ENCODE measurements at places on chromosomes 5 and 9.

GRCh38 chr5:140342896-140343295, 3.5 kb downstream of the HBEGF start:
- no peak for DNase-seq

DNA sequence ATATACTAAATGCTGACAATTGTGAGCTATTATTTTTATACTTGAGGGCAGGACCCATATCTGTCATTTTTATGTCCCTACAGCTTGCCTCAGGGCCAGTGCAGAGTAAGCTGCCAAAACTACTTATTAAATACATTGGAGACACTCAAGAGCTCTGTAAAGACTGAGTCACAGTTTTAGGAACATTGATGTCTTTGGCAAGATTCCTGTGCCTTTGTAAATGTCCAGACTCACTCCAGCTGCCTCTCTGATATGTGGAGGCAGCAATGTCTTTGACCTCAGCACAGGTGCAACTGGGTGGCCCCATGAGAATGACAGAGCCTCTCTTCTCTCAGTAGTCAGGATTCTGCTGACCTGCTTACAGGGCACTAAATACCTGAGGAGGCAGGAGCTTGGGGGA, 363.2 kb downstream of the OSTF1 start:
- no peak for DNase-seq

DNA sequence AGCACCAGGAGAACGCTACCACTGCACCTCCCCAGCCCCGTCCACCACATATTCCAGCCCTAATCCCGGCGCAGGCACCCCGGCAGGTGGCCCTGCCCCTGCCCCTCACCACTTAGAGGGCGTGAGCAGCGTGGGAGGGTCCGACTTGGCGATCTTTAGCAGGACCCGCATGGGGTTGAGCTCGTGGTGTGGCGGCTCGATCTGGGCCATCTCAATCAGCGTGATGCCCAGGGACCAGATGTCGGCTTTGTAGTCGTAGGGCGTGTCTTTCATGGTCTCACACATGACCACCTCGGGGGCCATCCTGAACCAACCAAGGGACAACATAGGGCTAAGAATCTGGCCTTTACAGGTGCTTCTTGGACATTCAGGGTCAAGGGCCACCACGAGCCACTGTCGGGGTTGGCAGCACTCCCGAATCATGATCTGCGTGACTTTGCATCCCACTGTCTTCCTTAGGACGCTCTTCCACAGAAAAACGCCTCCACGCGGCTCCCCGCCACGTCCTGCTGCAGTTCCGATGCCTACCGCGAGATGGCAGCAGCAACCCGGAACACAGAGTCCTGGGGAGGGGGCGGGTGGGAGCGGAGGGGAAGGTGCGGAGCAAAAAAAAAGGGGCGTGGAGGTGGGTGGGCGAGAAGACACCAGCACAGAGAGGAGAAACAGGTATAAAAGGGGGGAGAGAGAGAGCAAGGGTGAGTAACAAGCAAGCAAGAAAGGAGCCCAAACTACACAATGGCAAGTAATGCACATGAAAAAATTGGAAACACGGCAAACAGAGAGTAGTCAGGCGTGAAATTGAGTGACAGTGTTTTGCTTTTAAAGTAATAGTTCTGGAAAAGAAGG, 81.3 kb downstream of the STK10 start:
- peak; percentile 33 for DNase-seq

GRCh38 chr9:14057368-14058324, 256.3 kb downstream of the NFIB start:
- peak; percentile 30 for DNase-seq

DNA sequence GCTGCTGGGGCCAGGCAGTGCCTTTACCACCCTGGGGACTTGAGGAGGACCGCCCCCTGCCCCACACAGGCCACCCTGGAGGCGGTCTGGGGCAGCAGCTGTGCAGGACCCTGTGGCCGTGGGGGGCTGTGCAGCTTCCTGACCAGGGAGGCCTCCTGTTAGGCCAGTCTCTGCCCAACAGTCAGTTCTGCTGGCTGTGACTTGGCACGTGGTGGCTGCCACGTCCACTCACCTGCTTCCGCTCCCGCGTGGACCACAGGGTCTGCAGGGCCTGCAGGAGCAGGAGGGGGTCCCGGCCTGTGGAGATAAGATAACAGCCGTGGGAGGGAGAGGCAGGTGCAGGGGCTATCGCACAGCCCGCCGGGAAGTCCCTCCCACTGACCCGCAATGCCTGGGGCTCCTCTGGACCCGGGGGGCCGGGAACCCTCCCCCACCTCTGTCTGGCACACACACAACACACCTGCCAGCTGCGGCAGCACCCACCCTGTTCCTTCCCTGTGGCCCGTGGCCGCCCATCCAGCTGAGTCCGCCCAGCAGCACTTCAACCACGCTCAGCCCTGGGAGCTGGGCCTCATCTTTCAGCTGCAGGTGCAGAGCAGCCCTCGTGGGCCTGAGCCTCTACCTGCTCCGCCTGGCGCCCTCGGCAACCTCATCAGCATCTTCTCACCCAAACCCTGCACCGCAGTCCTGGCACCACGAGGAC, 39.7 kb downstream of the EXD3 start:
- DNase-seq: no peak

DNA sequence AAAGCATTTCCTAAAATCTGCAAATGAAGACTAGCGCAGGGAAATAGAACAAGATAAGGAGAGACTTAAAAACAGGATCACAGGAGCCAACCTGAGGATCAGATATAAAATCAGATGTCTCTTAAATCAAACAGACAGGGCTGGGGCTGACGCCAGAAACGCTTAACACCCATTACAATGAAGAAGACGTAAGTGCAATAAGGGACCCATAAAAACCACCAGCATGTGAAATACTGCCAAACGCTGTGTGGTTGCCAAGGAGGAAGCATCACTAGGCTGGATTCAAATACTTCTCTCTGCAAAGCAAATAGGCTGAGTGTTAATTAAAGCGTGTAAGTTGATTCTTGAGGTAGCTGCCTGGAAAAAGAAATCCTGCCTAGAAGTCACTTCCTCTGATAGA, 74.4 kb upstream of the ATP10B start:
- no peak for DNase-seq

DNA sequence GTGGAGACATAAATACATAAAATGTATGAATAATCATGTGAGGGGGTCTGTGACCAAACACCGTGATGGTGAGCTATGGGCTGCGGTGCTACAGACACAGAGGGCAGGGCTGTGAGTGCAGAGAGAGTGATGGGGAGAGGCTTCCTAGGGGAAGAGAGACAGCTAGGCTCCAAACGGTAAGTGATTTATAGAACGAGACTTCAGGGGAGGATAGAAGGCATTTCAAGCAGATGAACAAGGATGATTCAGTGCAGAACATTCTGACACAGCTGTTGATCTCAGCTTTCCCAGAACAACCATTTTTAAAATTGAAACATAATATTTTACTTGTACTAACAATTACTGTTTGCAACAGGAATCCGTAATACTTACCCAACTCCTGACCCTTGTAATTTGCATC, 100.7 kb downstream of the GAS1 start:
- no peak for DNase-seq

DNA sequence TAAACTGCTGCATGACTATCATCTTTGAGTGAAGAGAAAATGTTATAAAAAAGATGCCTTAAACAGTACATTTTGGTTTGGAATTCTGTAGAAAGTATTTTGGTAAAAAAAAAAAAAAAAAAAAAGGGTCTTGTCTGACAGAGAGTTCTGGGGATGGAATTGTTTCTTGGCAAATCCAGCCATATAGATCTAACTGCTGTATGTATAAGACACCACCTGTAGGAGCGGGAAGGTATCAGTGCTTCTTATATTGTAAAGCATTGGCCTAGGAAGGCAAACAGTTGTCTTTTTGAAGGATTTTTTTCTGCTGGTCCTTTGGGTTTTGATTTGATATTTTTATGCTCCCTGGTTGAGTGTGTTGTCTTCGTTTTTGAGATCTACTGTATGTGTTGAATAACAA, 2.8 kb downstream of the PURA start:
- DNase-seq: no peak

GRCh38 chr5:77266291-77266690, 55.8 kb downstream of the PDE8B start:
- no peak for DNase-seq

DNA sequence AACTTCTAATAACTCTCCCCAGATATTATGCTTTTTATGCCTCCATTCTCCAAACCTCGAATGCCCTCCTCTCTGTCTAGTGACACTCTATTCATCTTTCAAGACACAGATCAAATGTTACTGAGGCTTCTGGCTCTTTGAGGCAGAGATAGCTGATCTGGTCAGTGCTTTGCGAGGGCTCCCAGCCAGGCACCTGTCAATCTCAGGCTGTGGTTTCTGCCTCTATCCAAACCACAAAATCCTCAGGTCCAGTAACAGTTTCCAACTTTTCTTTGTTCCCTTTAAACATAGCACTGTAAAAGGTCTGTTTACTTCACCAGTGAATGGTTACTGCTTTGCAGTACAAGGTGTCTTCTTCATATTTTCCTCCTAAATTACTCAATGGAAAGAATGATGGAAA, 11.5 kb upstream of the STK32A start:
- no peak for DNase-seq

DNA sequence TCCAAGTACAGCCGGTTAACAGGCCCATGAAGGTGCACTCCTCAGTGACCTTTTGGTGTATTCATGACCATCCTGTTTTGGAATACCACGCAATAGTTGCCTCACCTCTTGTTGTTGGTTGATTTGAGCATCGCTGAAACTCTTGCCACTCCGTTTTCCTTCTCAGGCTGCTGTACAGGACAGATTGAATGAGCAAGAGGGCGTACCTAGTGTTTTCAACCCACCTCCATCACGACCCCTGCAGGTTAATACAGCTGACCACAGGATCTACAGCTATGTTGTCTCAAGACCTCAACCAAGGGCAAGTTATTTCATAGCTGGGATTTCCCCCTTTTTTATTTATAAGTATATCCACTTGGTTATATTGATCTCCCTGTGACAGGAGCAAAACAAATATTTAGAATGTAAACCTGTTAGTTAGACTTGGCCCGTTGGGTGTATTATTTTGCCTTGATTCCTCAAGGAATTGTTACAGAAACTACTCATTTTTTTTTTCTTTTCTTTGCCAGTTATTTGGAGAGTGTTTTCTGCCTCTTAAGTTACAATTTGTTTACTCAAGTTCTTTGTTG, 38.1 kb downstream of the FAF2 start:
- no peak for DNase-seq

DNA sequence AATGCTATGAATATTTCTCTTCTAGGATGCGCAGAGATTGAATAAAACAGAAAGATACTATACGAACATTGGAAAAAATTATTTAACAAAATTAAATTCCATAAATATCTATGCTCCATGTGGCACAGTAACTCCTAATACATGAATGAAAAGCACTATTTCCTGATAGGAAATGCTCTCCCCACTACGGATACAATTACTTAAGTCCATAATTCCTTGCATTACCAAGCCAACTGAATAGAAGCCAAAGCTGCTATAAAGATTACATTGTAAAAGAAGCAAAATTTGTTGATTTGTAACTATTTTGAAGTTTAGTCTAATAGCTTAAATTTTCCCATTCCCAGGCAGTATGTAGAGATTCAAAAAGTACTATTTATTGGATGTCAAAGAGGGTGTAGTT, 61.8 kb upstream of the SNX2 start:
- DNase-seq: peak; percentile 70

GRCh38 chr9:19946441-19947109, 157.7 kb upstream of the SLC24A2 start:
- peak; percentile 51 for DNase-seq

DNA sequence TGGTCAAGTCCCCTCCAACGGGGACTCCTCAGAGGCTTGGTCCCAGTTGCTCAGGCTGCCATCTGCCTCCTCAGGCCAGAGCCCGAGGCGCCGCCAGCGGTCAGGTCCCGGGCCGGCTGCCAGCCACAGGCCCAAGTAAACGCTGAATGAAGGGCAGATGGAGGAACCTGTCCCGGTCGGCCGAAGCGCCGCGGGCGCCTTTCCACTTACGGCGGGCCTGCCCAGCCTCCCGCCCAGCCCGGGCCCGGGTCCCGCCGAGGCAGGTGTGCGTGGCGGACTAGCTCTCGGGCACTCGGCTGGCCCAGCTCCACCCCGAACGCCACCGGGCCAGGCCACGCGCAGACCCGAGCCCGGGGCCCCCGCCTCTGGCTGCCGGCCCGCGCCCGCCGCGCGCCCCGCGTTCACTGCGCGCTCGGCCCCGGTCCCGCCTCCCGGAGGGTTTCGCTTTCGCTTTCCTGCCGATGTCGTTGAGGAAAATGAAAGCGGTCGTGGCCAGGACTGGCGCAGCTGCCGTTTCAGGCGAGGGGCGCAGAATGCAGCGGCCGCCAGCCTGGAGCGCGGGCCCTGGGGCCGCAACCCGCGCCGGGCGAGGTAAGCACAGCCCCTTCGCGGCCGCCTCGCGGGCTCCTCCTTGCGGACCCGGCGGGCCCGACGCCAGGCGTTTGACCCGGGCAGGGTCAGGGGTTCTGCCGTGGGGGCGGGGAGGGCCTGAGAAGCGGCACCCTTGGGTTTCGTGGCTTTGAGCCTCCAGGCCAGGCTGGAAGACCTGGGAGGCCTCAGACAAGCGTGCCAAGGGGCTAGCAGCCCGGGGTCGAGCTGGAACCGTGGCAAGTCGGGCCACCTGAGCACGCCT, 41.2 kb downstream of the SLC22A5 start:
- DNase-seq: peak; percentile 75

GRCh38 chr5:127988146-127988760, 95.3 kb upstream of the SLC12A2 start:
- peak; percentile 95 for DNase-seq

DNA sequence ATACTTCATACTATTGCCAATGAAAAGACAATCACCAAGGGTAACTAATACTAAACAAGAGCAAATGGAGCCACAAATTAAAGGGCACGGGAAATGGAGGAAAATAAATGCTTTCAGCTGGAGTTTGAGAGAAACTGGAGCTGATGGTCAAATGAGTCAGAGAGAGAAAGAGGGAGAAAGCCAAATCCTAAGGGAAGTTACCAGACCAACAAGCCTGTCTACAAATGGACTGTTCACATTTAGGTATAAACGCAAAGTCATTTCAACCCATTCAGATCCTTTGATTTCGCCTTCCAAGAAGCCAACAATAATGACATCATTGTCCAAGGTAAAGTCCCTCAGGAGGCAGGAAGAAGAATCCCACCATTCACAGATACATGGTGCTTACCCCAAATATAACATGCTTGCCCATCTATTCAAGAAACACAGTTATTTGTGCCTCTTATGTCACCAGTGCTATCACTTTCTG, 351.8 kb downstream of the RAB3C start:
- DNase-seq: peak; percentile 8

GRCh38 chr9:133727277-133727875, 10.8 kb downstream of the SARDH start:
- no peak for DNase-seq

DNA sequence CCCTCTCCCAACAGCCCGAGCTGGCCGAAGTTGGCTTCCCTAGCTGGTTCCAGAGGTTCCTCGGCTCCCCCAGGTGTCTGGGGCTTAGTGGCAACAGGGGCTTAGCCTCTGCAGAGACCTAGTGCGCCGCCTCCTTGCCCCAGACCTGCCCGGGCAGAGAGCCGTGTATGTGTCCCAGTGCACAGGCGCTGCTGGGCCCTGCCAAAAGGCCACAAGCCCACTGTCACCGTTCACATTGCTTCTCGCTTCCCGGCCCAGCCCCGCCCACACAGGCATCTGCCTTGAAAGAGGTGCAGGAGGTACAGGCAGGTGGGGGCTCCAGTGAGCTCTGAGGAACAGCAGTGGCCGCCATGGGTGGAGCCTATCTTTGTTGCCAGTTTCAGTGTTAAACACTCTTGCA, 2.5 kb upstream of the CACFD1 start:
- DNase-seq: no peak

GRCh38 chr5:92637960-92638359, 943.1 kb downstream of the NR2F1-AS1 start:
- no peak for DNase-seq
